ENCODE measurements at places on chromosomes 12 and 14.

DNA sequence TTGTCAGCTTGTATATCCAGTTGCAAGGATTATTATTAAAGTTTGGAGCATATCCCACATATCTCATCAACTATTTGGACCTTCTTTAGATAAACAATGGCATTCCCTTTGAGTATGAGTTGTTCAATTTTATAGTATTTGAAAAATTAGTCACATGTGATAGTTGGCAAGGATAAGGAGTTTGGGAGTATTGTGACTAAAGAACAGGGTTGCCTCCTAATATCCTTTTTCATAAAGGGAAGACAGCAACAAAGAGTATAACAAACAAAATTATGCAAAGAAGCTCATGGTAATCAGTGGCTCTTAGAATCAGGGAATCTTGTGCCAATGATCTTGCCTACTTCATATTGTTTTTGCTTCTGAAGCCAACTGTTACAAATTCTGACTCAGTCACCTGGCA lies 31.2 kb upstream of the KCNH5 start:
- no peak for DNase-seq

- no peak for DNase-seq
Observed at GRCh38 chr12:118734266-118734665, 247.1 kb upstream of the SRRM4 start.

DNA sequence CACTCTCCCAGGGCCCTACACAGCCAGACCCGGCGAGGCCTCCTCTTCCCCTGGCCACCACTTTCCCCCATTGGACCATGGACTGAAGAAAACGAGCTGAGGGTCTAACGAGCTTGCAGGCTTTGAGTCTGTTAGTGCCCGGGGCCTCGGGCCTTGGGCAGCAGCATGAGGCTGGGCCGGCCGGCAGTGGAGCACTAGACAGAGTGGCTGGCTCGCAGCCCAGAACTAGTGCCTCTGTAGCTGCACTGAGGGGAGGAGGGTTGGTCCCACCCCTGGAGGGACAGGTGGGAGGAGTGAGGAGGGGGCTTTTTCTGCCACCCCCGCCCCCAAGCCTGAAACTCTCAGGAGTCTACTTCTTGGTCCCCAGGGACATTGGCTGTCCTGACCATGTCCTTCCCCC lies 38.7 kb downstream of the SLC6A12 start:
- DNase-seq, result no peak

DNA sequence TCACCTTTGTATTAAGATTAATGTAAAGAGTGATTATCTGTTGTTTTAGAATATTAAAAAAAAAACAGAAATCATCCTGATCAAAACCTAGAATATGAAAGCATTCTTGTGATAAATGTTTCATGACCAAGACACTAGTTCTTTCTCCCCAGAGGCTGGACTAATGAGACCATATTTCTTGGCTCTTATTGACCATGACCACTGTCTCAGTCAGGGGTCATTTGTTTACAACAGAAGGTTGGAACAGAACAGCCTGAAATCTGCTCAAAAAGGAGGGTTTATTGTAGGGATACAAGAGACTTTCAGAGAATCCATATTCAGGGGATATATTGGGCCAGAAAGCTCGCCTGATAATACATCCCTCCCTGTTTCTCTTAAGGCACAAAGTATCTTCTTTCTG lies 87.7 kb downstream of the TMEM30B start:
- no peak for DNase-seq

DNA sequence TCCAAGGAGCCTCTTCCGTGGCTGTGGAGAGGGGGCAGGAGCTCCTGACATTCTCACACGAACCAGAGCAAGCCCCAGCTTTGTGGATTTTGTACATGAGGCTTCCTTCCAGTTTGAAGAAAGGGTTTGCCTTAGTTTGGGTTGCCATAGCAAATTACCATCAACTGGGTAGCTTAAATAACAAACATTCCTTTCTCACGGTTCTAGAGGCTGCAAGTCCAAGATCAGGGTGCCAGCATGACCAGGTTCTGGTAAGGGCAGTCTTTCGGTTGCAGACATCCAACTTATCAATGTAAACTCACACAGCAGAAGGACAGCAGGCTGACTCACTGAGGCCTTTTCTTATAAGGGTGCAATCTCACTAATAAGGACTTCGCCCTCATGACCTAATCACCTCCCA lies 25.9 kb upstream of the STAB2 start:
- no peak for DNase-seq

DNA sequence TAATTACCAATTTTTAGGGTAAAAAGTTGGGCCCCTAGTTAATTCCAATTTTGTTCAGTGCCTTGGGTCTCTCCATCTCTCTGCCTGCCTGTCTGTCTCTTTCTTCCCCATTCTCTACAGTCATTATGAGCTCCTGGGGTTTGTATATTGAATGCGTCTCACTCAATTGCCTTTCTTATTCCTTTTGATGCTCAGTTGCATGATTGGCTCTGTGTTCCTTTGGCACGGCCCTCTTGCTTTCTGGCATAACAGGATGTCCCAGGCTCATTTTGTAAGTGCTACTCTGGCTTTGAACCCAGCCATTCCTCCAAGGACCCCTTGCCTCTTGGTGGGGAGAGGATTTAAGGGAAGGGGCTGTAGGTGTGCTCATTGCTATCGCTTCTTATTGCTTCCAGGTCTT lies 35.6 kb downstream of the ZNF664 start:
- DNase-seq, result no peak

DNA sequence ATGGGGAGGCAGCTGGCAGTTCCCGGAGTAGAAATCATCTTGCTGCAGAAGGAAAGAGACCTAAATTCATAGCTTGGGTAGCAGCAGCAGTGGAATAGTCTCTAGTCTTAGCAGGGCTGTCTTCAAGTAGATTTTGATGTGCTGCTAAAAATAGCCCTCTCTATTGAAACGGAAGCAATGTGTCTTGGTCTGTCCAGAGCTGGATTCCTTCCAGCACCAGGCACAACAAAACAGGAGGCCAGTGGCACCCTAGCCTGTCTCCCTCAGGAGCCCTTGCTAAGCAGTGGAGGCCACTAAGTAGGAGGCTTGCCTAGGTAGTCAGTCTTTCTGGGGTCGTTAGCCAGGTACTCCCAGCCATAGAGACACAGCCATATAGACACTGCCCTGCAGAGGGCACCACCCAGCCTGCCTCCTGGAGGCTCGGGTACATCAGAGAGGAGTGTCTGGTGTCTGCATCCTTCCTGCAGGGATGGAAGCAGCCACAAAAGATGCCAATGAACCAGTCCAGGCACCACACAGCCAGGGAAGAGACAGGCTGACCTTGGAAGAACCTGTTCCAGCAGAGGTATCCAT lies 97.5 kb downstream of the CRACR2A start:
- peak; percentile 46 for DNase-seq

GRCh38 chr12:48512855-48513254 lies 12.6 kb upstream of the OR8S1 start:
- DNase-seq, result no peak

DNA sequence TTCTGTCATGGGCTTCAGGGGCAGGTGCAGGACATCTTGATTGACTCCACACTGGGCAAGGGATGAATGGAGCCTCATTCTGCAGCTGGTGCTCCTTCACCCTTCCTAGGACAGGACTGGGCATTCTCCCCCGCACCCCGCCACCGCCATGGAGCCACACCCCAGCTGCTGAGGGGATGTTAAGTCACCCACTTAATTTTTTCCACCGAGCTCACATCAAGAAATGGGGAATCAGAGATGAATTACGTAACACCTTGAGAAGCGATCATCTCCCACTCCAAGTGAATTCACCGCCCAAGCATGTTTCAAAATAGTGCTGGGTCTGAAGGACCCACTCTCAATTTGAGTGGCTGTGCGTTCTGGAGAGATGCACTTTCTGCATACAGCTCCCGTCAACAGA lies 94.2 kb downstream of the EML1 start:
- DNase-seq, result no peak

- no peak for DNase-seq
Observed at GRCh38 chr14:46018846-46019420, 632.6 kb downstream of the RPL10L start.

- no peak for DNase-seq
Observed at GRCh38 chr14:78005325-78005724, 164.8 kb upstream of the NRXN3 start.

DNA sequence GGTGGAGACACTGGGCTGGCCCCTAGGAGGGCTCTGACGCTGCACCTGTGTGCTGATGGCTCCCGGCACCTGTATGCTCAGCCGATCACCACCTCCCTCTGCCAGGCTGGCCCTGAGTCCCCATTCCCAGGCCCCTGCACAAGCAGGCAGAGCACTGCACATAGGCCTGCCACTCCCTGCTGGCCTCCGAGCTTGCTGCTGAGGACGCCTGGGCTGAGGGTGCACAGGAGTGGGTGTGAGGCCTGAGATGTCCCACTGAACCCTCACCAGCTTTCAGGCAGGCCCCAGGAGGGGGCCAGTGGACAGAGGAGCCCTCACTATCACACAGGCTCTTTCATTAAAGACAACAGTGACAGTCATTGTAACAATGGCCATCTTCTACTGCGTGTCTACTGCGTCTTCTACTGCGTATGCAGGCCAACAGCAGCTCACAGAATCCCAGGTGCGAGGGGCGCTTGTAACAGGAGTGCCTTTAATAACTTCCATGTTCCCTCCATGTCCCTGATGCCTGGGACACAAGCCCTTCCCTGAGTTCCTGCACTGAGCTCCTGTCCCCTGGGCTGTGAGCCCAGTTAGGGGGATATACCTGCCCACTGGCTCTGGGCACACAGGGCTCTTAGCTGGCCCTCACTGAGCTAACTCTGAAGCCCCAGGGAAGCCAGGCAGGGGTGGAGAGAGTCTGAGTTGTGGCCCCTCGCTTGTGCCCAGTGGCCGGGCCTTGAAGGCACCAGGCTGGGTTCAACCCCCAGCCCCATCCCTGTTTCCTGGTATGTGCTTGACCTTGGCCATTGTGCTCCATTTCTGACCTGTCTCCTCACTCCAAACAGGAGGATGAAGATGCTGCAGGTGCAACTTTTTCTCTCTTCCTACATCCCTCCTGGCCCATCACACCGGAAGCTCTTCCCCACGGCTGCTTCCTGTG lies 71.3 kb downstream of the PRIMA1 start:
- DNase-seq, result no peak

- DNase-seq, result no peak
Observed at GRCh38 chr12:111242184-111242583, 126.7 kb downstream of the PHETA1 start.

DNA sequence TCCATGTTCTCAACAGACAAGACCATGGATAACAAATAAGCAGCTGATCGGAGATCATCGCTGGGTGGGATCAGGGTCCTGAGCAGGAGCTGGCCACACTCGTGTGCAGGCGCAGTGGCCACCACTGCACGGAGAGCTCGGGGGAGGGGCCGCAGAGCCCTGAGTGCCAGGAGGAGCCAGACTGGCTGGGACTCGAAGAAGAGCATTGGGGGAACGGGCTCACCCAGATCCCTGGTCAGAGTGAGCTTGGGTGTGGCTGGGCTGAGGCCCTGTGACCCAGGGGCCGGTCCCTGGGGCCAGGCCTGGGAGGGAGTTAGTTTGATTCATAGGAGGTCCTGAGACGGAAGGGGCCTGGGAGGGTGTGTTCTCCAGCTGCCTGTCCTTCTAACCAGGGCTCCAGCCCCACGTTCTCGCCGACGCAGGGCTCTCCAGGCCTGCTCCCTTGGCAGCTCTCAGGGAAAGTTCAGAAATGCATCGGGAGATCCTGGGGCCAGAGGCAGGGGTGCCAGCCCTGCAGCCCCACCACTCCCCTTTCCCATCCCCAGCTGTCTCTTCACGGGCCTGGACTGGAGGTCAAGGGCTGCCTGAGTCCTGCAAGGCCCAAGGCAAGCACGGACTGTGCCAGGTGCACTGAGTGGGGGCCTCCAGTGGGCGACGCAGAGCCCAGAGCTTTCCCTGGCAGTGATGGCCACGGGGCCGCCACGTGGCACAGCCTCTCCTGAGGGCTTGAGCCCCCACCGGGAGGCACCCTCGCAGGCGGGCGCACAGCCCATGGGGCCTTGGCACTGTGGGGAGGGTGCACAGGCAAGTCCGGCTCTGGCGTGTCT lies 48.1 kb downstream of the FBRSL1 start:
- DNase-seq, result no peak

- no peak for DNase-seq
Observed at GRCh38 chr12:32889011-32889760, 7.4 kb downstream of the PKP2 start.

DNA sequence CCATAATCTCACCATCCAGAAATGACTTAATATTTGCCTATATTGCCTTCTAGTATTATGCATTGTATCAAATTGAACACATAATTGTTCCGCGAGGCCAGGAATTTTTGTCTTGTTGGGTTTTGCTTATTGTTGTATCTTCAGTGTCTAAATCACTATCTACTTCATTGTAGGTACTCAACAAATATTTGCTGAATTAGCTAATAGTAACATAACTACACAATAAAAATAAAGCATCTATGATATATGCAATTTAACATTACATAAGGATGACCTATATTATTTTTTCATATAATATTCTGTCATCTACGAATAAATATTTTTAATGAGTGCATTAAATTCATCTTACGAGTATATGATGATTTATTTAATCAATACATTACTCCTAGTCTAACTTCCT lies 656.3 kb downstream of the ETNK1 start:
- DNase-seq, result no peak

DNA sequence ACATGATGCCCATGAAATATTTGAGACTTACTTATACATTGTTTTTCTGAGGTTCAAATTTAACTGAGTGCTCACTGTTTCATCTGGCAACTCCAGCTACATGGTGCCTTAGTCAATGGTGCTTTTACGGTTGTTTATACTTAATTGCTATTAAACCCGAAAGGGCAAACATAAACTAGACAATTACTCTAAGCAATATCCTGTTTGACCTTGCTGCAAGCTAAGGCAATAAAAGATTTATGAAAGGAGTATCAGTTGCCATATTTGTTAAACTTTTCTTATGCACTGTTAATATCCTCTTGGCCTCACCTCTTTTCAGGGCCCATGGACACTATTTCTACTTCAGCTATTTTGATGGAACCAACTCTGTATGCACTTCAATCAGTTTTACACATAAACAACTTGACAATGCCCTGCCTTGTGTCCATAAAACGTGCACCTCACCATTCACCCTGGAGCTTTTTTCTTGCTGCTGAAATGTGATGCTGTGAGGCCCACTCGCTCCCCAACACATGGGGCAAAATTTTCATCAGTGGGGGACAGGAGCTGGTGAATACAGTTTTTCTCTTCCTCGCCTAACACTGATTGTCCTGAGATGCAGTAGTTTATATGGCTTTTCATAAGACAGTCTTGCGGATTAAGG lies 64.1 kb upstream of the HIF1A start:
- no peak for DNase-seq

- no peak for DNase-seq
Observed at GRCh38 chr14:54555651-54556050, 11.3 kb upstream of the SAMD4A start.

GRCh38 chr14:65070471-65070976 lies 31.8 kb downstream of the MAX start:
- no peak for DNase-seq

Measured in glutamatergic neuron (in vitro differentiated cells).